ENCODE measurements at places on chromosomes 1 and 21. TPM values are rescaled to one million over a fixed set of nuclear protein-coding genes. Genes with fewer than 3 reads are reported as not detected.

DNA sequence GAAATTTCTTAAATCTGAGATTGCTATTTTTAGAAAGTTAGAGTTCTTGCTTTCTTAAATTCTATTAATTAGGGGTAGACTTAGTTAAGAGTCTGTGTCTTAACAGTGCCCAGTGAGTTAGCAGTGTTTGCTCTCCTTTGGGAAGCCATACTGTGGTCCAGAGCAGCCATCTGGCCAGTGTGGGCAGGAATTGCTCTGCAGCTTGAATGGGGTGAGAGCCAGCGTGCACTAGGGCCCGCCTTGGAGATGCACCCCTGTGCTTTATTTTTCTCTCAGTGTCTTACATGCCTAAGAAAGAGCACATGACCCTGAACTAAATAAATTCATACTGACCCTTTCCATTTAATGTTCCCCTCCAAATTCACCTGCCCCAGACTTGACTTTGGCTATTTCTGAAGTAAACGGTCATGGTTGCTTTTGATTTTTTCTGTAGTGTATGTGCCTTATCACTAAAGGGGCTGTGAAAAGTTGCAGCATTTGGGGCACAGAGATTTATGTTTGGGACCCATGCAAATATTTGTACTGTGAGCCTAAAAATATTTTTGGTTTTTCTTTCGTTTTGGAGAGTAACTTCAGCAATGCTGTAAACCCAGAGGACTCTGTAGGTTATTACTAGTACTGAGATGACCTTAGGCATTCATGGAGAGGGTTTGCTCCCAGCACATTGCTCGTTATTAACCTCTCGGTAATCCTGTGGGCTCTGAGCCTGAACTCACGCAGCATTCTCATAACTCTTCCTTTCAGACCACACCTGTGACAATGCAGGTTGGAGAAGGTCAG, 21.3 kb upstream of the KCNQ4 start:
- no peak for DNase-seq

Gene OR14K1
- total RNA-seq, result 0.61 TPM

GRCh38 chr1:156768610-156769295, 1.4 kb downstream of the PRCC start:
- DNase-seq, result no peak

Gene FOXO6
- total RNA-seq, result 0.52 TPM

DNA sequence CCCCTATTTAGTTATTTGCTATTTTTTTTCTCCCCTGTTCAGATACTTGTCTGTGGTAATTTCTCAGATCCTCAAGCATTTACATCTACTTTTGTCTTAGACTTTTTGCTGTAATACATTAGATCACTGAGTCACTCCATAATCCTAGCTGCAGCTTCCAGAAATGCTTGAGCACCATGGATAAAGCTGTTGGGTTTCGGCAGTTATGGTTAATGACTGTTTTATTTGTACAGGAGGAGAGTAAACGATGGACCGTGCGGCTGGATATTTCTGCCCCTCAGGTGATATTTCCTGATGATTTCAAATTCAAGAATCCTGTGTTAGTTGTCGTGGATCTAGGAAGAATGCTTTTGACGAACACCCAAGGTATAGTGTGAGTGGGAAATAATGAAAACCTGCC, 42.9 kb downstream of the VPS13D start:
- no peak for DNase-seq

DNA sequence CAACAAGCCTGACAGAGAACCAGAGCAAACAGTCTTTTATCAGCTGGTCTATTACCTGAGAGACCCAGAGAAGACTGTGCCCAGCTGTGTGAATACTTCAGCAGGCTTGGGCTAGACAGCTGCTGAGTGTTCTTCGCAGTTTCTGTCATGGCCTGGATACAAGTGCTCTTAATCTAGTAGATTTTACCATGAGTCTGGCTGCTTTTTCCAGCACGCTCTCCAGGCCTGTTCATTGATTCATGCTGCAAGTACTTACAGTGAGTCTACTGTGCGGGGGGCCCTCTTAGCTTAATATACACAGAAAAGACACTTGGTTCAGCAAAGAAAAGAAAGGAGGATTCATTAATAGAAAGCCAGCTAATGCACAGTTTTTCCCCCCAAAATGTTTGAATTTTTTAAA, 48.5 kb downstream of the RGS7 start:
- no peak for DNase-seq

- no peak for DNase-seq
Observed at GRCh38 chr1:159916242-159917051, 8.9 kb downstream of the TAGLN2 start.

- no peak for DNase-seq
Observed at GRCh38 chr1:10706376-10706913, 90.0 kb downstream of the CASZ1 start.

DNA sequence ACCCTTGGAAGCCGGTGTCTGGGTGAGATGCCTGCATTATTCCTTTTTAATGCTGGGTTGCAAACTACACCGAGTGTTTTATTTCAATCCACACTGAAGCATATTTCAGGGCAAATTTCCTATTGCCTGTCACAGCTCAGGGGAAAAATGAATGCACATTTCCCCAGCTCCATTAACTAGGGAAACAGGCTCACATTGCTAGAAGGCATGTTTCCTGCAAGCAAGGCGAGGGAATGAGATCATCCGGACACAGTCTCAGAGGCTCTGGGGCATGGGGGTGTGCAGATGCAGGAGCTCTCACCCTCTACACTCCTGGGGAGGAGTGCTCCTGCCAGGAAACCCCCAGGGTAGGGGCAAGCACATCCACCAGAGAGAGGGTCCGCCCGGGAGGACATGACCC, 24.6 kb downstream of the SYT2 start:
- DNase-seq, result no peak

DNA sequence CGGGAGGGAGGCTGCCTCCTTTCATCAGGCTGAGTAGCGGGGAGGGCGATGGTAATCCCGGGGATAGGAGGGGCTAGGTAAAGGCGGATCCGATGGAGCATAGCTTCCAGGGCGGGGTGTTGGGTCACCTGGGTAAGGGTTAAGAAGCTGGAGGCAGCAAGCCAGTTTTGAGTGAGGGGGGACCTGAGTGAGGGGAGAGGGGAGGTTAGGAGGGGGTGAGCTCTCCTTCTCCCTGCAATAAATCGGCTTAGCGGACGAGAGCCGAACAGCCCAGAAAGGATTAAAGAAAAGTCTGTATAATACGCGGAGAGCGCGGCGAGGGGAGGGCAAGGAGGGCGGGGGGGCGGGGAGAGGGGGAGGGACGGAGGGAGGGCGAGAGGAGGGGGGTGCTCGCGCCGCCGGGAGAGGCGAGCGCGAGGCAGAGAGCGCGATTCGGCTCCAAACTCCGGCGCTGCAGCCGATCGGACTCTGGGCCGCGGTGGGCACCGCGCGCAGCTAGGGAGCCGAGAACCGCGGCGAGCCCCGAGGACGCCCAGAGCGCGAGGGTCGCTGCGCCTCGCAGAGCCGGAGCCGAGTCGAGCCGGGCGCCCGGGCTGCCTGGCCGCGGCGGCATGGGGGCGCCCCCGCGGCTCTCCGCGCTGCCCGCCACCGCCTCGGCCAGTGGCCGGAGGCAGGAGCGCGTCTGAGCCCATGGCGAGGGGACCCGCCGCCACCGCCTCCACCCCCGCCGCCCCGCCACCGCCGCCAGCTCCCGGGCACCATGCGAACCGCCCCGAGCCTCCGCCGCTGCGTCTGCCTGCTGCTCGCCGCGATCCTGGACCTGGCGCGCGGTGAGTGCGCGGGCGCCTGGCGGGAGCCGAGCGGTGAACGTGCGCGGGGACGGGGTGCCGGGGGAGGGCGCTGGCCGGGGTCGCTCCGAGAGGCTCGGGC, at the start of gene IGSF21:
TSS of gene IGSF21 (plus strand) at position 430 of the 930 bp plus-strand sequence. CDS start at position 761, 331 bp downstream.
- DNase-seq, result no peak

- no peak for DNase-seq
Observed at GRCh38 chr1:175787881-175788280, 44.5 kb upstream of the TNR start.

DNA sequence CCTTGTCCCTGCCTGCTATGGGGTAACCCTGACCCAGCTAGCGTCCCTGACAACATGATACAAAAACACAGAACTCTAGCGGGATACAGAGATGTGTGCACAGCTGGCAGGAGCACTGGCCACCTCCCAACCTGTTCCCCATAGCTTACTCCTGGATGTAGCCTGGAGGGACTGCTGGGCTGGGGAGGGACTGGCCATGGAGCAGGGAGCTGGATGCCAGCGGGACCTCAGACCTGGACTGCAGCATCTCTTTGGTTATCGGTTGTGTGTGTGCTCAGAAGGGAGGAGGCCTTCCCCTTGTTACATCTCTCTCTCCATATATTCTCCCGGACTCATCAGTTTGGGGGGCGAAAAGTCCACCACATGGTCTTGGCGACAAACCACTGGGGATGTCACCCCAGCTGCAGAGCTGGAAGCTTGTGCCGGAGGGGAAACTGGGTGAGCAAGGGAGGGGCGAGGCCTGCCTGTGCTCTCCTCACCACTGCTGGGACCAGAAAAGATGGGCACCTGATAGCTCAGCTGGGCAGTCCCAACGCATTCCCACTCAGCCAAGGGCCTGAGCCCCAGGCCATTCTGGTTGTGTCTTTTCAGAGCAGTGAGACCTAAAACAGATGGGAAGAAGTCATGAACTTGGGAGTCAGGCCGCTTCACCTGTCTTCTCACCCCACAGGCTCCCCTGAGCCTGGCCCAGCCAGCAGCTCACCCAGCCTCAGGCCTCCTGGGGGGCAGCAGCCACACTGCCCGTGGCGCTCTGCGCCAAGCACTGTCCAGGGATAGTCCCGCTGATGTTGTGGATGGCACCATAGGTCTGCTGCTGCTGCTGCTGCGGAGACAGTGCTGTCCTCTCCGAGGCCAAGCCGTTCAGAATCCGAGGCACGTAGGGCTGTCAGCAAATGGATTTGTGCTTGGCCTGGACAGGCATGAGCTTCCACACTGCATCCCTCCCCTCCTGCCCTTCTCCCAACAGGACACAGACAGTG, 35.6 kb downstream of the TMEM63A start:
- DNase-seq, result no peak

Gene ITGB2
- 6.8 TPM for total RNA-seq

- no peak for DNase-seq
Observed at GRCh38 chr1:147837964-147838292, 64.7 kb upstream of the GJA8 start.

GRCh38 chr1:25765136-25765922, 34.7 kb upstream of the SELENON start:
- no peak for DNase-seq

- peak; percentile 15 for DNase-seq
Observed at GRCh38 chr1:7585216-7585907, 185.7 kb upstream of the VAMP3 start.

Gene ASCL5
- not detected for total RNA-seq

- peak; percentile 43 for DNase-seq
Observed at GRCh38 chr1:153404768-153405167, 11.6 kb upstream of the S100A7A start.

- no peak for DNase-seq
Observed at GRCh38 chr1:231844986-231845502, 218.5 kb downstream of the DISC1 start.

DNA sequence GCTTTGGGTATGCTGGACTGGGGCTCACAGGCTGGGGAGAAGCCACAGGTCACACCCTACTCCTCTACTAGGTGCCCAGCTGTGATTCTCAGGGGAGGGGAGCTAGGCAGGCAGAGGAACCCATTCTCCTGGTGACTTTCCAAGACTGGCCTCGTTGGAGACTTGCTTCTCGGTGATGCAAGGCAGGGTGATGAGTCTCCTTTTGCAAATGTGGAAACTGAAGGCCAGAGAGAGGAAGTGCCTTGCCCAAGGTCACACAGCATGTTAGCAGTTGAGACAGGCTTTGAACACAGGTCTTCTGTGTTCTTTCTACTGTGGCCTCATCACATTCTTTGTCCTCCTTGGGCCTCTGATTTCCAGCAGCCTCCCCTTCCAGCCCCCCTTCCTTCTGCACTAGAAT, 20.5 kb upstream of the C1QA start:
- DNase-seq, result no peak

Gene OR6K3
- not detected for total RNA-seq

GRCh38 chr1:119636491-119637089, 11.5 kb downstream of the ZNF697 start:
- no peak for DNase-seq

- DNase-seq, result no peak
Observed at GRCh38 chr1:244881552-244882280, 17.4 kb upstream of the HNRNPU start.

Gene AMY2B
- 10.7 TPM for total RNA-seq

DNA sequence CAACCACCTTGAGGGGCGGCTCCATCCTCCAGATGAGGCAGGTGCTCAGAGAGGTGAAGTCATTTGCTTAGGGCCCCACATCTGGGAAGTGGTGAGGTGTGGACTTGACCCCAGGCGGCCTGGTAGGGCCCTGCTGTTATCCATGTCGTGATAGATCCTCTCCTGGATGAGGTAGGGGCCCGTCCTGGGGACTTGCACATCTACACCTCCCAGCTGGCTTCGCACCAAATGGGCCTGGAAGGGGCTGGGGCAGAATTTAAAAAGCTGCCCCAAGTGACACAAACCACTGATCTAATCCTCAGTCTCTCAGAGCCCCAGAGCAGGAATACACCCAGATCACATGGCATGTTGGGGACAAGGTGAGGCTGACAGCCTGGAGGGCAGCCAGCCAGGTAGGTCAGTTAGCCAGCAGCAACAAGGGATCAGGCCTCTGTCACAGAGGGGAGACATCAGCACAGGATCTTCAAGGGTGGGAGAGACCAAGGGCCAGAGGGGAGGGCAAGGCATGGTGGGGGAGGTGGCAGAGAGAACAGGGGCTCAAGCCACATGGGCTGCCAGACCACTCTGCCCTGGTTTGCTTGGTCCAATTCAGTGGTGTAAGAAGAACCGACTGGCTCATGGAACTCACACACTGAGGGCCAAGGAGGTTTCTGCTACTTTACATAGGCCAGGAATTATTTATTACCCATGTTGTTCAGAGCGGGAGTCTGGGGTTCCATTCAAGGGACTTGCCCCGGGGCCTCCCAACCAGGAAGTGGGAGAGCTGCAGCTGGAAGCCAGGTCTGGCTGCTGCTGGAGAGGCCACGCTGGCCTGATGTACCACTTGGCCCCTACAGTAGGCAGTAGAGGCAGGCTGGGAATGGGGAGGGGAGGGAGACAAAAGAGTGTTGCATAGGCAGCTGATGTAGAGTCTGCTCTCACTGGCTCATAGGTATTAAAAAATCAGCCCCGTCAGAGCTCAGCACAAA, 12.1 kb downstream of the LRP8 start:
- peak; percentile 26 for DNase-seq

Gene LCE2B
- total RNA-seq, result not detected

Gene OR2T2
- not detected for total RNA-seq

Gene ARTN
- total RNA-seq, result 5.3 TPM

DNA sequence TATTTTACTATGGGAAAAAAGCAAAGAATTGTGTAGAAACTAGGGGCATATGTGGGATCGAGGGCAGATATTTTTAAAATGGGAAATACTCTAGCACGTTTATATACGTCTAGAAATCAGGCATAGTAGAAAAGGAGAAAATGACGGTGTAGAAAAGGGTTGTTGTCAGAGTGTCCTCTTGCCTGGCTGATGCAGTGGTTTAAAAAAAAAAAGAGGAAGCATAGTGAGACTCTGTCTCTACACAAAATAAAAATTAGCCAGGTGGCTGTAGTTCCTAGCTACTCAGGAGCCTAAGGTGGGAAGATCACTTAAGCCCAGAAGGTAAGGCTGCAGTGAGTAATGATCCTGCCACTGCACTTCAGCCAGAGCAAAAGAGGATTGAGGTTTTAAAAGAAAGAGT, 64.7 kb upstream of the LRRC7 start:
- no peak for DNase-seq

Measured in left colon (tissue), 2 donors.